Nucleus accumbens (tissue), 56 donors: ENCODE measurements at places on chromosomes 7 and 10.

GRCh38 chr7:126699707-126700106 lies 553.0 kb downstream of the GRM8 start:
- DNase-seq = no peak

DNA sequence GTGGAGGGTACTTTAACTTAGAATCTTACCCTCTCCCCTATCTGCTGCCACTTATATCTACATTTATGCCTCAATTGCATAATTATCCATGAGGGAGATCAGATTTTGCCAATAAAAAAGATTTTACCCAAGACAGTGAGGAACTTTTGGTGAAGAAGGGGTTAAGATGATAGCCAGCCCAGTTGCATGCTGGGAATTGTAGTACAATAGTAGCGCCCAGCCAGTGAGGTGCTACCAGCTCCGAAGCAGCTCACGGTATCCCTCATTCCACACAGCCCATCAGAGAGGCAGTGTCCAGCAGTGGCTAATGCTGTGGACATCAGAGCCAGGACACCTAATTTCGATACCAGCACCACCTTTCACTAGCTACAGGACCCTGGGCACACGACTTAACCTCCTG lies 5.9 kb upstream of the LGI1 start:
- DNase-seq = no peak

- no peak for DNase-seq
Observed at GRCh38 chr10:84665883-84666463, 337.6 kb downstream of the CCSER2 start.

DNA sequence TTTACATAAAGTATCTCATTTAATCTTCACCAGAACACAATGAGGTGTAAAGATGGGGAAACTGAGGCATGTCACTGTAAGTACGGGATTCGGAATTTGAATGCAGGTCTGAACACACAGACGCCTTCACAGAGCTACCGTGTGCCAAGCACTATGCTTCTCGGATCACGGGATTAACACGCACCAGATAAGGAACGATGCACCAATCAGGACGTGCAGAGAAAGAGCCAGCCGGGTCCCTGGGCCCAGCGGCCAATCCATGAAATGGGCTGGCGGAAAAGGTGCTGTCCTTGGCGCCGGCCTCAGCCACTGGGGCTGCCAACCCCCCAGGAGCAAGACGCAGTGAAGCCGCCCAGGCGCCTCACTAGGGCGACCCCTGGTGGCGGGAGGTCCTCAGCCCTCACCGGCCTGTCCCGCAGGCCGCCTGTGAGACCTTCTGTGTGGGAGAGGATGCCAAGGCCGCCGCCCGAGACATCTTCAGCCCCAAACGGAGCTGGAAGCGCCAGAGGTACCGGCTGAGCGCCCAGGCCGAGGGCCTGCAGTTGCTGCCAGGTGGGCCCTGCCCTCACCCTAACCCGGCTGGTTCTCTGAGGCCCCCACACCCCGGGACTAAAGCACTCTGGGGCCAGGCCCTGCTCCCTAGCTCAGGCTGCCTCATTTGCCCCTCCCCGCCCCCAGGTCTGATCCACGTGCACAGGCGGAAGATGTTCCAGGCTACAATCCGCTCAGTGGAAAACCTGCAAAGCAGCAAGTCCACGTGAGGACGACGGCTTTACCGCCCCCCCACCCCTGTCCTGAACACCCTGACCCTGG lies 15.6 kb downstream of the ATG9B start:
- DNase-seq = peak; percentile 25

DNA sequence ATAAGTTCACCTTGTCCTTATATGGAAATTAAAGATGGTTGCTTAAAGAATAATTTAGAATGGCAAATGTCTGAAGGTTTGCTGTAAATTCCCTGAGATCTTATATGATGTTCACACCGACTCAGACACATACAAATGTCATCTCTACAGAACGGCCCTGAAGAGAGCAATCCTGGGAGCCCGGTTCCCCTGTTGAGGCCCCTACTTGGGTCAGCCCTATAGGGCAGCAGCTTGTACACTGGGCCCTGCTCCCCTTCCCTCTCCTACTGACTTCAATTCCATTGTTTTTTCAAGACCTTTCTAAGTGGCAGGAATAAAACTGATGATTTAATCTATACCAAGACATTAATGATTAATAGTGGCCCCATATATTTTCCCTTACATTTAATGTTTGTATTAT lies 813.3 kb upstream of the C7orf33 start:
- no peak for DNase-seq

- no peak for DNase-seq
Observed at GRCh38 chr7:31134246-31135188, 82.4 kb downstream of the ADCYAP1R1 start.

DNA sequence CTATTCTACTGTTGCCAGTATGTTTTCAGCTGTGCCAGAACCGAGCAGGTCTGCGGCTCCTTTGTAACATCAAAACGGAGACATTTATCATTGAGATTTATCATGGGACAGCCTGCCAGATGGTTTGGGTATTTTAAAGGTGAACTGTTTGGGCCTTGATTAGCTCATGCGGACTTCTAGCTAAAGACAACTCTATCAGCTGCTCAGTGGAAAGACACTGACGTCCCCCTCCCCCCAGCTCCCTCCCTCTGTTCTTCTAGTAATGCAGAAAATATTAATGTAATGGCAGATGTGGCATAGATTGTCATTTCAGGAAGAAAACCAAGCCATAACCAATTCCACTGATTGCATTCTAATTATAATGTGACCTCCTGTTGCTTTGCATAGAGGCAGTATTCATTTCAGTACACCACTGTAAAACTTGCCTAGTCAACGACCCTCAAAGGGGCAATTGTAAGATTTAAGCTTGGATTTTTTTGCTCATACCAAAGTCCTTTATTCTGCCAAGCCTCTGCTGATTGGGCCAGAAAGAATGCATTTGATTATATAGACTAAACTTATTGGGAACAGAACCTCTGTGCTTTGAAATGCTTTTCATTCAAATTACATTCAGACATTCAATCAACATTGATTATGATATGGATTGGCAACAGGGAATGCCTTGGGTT lies 966.8 kb downstream of the LRMDA start:
- no peak for DNase-seq

DNA sequence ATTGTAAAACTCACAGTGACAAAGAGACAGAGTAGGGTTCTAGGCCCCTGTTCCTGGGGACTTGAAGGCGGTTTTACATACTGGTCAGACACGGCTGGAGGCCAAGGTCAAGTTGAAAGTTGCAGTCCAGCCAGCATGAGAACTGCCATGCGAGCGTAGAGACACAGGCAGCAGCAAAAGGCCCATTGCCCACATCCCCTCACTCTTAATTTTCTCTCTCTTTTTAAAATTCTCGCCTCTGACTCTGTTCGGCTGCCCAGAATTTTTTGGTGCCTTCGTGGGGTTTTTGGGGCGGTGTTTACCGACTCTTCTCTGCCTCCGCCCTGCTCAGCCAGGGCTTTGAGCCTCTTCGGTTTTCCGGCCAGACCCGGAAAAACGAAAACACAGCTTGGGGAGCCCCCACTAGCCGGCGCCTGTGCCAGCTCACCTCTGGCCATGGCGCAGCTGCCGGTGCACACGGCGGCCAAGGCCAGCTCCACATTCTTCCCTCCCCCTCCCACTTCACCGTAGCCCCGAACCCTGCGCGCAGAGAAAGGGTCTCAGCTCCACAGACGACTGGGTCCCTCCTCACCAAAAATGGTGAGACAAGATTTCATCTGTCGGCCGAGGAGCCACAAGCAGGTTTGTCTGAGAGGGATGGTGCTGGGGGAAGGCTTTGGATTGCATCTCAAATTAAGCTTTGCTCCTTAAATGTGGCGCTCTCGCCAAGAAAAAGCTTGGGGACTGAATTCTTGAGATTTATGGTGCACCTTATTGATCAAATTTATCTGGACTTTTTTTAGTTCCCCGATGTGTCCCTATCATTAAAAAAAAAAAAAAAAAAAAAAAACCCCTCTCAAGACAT lies 2.3 kb upstream of the HOXA13 start:
- no peak for DNase-seq

DNA sequence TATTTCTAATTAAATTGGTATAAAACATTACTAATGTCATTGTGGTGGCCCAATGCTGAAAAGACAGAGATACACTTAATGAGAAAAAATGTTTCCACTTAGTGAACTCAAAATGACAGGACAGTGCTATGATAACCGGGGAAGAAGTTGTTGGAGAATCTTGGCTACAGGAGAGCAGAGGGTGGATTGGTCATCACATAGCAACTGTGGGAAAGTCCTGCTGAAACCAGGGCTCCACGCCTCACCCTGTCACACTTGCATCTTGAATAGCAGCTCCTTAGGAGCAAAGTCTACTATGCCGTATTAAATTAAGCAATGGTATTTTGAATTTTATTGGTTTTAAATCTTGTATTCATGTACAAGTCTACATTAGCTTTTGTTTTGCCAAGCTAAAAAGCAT lies 225.5 kb downstream of the KLF6 start:
- no peak for DNase-seq
